ENCODE measurements at places on chromosomes 1 and 21.
A peak's percentile ranks its signal among the peaks of the same experiment; 100 is the strongest.

GRCh38 chr21:40615505-40616376 lies 231.2 kb downstream of the DSCAM start:
- no peak for DNase-seq

- DNase-seq, result no peak
Measured at GRCh38 chr1:112251766-112252506, 144.1 kb upstream of the CTTNBP2NL start.

DNA sequence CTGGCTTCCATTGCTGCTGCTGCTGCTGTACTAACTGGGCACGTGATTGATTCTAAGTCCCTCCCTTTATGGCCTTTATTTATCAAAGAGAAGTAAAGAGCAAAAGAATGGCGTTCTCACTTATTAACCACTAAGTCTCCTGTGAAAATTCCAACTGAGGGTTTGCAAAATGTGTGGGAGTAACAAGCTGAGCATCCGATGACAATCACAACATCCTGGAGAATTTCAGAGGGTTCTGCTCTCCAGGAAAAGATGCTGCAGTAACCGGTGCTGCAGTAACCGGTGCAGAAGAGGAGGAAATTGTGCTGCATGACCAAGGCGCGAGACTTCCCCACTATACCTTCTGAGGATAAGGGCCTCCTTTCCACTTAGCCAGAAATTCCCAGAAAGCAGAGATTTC lies 12.7 kb upstream of the MX2 start:
- no peak for DNase-seq

- DNase-seq, result no peak
Measured at GRCh38 chr1:97906567-97907241, 14.1 kb downstream of the DPYD start.

DNA sequence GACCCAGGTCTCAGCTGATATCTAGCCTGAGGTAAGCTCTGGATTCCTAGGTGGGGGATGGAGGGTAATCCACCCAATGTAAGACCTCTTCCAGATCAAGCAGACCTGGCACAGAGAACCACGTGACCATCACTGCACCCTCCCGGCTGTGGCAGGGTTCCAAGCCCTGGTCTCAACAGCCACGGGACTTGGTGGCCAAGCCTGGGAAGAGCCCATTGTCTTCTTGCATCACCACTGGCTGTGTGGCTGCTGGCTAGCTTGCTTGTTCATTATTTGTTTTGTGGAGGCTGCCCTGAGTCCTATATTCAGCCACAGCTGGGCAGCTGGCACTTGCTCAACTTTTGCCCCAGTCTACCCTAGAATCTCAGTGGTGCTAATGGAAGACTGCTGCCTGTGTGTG lies 24.1 kb upstream of the NFASC start:
- no peak for DNase-seq

- no peak for DNase-seq
Measured at GRCh38 chr1:115332813-115333608, 5.0 kb downstream of the NGF start.

GRCh38 chr1:54581621-54582035 lies 33.6 kb downstream of the ACOT11 start:
- DNase-seq, result no peak

GRCh38 chr1:91282695-91283420 lies 121.8 kb downstream of the HFM1 start:
- peak; percentile 28 for DNase-seq

- peak; percentile 75 for DNase-seq
Measured at GRCh38 chr1:41474490-41475271, 9.8 kb downstream of the EDN2 start.

DNA sequence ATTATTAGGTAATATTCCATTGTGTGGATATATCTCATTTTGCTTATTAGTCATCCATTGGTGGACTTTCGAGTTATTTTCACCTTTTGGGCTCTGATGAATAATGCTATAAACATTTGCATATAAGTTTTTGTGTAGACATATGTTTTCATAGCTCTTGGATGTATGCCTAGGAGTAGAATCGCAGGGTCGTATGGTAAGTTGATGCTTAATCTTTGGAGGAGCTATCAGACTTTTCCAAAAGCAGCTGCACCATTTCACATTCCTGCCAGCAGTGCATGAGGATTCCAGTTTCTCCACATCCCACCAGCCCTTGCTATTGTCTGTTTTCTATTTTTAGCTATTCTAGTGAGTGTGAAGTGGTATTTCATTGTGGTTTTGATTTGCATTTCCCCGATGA lies 120.3 kb upstream of the TMEM51 start:
- DNase-seq, result no peak

GRCh38 chr1:234629026-234629425 lies 19.0 kb upstream of the IRF2BP2 start:
- no peak for DNase-seq

DNA sequence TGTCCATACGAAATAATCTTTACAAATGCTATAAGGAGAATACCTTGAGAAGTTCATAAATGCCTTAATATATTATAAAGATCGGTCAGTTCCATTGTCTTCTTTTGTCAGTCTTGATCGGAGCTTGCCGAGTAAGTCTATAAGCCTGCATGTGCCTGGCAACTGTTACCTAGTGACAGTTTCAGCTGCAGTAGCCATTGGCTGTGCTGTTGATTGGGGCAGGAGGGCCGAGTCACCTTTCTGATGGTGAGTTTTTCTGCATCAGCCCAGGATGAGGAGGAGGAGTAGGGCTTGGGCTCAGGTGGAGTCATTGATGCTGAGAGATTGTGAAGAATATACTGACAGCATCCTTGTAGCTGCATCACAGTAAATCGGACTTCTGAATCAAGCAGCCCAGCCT lies 1.9 kb upstream of the GPR52 start:
- DNase-seq, result no peak

DNA sequence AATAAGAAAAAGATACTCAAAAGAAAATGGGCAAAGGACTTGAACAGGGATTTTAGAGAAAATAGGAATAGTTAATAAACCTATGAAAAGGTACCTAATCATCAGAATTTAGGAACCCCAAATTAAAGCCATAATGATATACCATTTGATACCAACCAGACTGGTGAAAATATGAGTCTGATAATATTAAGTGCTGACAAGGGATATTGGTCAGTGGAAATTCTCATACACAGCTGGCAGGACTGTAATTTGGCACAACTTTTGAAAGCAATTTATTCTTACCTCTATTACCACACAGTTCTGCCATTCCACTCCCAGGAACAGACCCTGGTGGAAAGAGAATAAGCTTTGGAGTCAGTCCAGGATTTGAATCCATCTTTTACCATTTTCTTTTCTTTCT lies 111.3 kb downstream of the KIF26B start:
- DNase-seq, result no peak

DNA sequence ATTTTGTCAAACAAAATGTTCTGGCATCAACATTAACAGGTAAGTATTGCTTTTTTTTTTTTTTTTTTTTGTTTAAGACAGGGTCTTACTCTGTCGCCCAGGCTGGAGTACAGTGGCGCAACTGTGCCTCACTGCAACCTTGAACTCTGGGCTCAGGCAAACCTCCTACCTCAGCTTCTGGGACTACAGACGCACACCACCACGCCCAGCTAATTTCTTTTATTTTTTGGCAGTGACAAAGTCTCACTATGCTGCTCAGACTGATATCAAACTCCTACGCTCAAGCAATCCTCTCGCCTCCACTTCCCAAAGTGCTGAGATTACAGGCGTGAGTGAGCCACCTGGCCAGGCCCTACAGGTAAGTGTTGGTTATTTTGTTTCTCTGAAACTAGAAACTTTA lies 2.4 kb downstream of the TUT4 start:
- DNase-seq, result no peak

DNA sequence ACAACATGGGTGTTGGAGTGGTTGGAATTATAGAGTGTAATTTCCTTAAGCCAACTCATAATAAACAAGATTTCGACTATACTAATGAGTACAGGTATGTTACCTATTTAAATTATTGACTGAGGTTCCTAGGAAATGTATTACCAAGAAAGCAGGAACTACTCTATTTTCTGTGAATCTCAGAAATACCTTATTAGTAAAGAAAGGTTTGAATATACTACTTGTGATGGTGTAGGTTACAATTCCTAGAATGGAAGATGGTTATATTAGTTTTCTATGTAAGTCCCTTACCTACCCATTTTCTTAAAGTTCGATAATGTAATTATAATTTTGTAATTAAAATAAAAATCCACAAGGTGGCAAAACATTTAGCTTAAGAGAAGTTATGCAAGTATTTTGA lies 29.3 kb downstream of the MORC3 start:
- DNase-seq, result no peak

GRCh38 chr1:37476460-37477197 lies 2.2 kb downstream of the ZC3H12A start:
- DNase-seq, result no peak

GRCh38 chr21:44372616-44373015 lies 19.2 kb downstream of the TRPM2 start:
- DNase-seq, result no peak

DNA sequence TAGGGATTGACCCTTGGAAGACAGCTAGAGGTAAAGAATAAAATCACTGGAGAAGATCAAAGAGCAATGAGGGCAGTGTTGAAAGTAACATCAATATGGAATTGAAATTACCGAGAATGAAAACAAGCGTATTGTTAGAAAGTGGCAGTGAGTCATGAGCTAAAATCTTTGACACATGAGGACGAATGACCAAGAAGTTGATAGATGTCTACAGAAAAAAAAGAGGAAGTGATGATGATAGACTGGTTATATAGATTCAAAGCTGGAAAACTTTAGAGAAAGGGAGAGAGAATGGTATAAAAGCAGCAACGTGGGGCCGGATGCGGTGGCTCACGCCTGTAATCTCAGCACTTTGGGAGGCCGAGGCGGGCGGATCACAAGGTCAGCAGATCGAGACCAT lies 12.5 kb upstream of the DNM3 start:
- DNase-seq, result no peak

DNA sequence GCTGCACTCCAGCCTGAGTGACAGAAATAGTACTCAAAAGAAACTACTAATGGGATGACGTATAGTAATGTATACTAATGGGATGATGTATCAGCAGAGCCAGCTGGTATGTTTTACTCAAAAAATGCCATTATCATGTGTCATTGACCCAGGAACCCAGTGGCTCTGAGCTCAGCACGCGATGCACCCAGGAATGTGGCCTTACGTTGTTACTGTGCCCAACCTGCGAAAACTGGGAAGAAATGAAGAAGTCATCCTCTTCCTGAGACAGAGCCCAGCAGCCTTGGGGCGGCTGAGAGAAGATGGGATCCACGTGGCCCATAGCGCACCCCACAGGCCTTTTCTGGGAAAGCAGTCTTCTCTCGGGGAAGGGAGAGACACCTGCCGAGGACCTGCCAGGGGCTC lies 8.8 kb downstream of the UBE2J2 start:
- no peak for DNase-seq

- no peak for DNase-seq
Measured at GRCh38 chr1:233025157-233025556, 74.7 kb downstream of the NTPCR start.

DNA sequence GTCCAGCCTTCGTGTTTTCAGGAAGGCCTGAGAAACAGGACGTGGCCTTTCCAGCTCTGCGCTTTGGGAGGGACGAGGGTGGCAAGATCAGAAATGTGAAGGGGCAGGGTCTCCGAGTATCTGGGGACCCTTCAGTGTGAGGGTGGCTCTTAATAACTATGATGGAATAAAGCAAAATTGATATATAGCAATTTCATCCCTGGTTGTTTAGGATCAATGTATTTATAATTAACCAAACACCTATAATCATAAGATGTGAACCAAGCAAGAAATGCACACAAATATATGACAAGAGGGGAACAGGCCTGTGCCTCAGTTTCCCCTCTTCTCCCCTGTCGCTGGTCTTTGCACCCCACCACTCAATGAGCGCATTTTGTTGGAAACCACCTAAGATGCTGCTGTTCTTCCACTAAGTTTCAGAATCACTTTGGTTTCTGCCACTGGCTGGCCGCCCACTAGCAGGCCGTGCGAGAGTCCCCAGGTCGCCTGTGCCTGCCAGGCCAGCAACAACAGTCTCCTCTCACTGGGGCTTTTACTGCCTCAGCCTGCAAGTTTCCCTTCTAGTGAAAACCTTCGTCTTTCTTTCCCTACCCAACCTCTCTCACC lies 36.6 kb downstream of the UBASH3A start:
- DNase-seq, result no peak

- DNase-seq, result no peak
Measured at GRCh38 chr1:75785320-75785982, 605 bp upstream of the RABGGTB start.

DNA sequence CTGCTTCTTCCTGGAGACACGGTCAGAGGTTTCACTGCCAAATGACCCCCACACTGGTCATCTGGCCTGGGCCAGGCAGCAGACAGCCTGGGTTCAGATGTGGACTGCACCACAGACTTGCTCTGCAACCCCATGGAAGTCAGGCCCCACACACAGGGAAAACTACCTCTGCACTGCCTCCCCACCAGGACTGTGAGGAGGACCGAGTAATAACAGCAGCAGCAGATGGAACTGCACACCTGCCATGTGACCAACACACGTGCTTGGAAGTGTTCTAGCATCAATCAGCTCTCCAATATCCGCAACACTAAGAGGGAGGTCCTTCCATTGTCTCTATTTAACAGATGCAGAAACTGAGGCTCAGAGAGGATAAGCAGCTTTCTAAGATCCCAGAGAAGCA lies 51.4 kb downstream of the SLC9A1 start:
- DNase-seq, result no peak

DNA sequence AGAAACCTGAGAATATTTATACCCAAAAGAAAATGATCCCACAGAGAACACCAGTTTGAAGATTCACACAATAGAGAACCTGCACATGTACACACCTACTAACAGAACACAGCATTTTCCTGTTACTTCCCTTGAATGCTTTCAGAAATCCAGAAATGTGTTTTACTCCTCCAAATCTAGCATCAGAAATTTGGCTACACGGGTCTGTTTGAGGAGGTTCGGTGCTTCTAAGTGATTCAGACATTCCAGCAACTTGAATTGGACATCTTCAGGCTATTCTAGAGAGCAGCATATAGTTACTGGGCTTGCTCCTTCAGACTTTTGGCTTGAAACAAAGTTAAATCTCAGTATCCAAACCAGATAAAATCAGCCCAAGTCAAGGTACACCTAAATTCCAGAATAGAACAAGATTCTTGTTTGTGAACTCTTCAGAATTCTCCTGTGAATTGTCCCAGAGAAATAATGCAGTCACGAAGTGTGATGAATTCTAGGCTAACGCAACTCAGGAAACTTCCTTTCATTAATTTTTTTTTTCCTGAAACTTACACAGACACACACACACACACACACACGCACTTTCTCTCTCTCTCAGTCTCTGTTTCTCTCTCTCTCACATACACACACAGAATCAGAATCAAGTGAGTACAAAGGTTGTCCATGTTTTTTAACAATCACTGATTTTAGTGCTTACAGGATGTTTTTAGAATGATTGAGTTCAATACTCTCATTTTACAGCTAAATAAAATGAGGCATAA lies 278.4 kb upstream of the SNX7 start:
- DNase-seq, result no peak

GRCh38 chr1:200048244-200048643 lies 20.7 kb downstream of the NR5A2 start:
- no peak for DNase-seq
